Naive thymus-derived CD4-positive, alpha-beta T cell (primary cell): ENCODE measurements at places on chromosomes 16 and 17. TPM values are rescaled to one million over a fixed set of nuclear protein-coding genes. Genes with fewer than 3 reads are reported as not detected.

The C17orf50 gene
- total RNA-seq: not detected

The SNX11 gene
- total RNA-seq: 19.8 TPM

The ACSM5 gene
- not detected for total RNA-seq

The ACSM3 gene
- 2.4 and 3.0 TPM in 2 replicates for total RNA-seq

The MT1F gene
- total RNA-seq: 8.9 TPM

The CES3 gene
- 11.5 and 13.0 TPM in 2 replicates for total RNA-seq

The ZG16 gene
- total RNA-seq: not detected in 2 replicates

The ZNF689 gene
- 13.2 TPM for total RNA-seq

The DLG4 gene
- total RNA-seq: 25.4 TPM

The KCNH6 gene
- not detected for total RNA-seq

The GGT6 gene
- not detected in 2 replicates for total RNA-seq

The DUXB gene
- not detected for total RNA-seq

The SCGB1C2 gene
- not detected for total RNA-seq

The RNF222 gene
- total RNA-seq: 0.14 TPM

The HS3ST3A1 gene
- 4.2 TPM for total RNA-seq

The ITGB3 gene
- 6.4 TPM for total RNA-seq

The KRTAP9-2 gene
- total RNA-seq: not detected in 2 replicates

The SDK2 gene
- 6.1 TPM for total RNA-seq

The ZNF624 gene
- total RNA-seq: 9.9 TPM

The KCNJ2 gene
- 1.5 TPM for total RNA-seq

The INCA1 gene
- total RNA-seq: not detected

The USP6 gene
- 0.19 TPM for total RNA-seq

The SMTNL2 gene
- not detected for total RNA-seq

The PRSS53 gene
- 7.1 TPM for total RNA-seq

The CCR7 gene
- 153 TPM for total RNA-seq

The TNFSF13 gene
- total RNA-seq: 2.0 TPM

The CPPED1 gene
- 3.8 TPM for total RNA-seq

The BRICD5 gene
- 33.7 TPM for total RNA-seq

The TOX3 gene
- total RNA-seq: not detected

The CD300E gene
- total RNA-seq: not detected in 2 replicates

The KCNJ18 gene
- not detected in 2 replicates for total RNA-seq

The BPTF gene
- 219 TPM for total RNA-seq

The RNU2-1 gene
- total RNA-seq: 4,171 TPM

The TBC1D28 gene
- not detected for total RNA-seq

The CTRB2 gene
- total RNA-seq: not detected in 2 replicates

The KANSL1 gene
- total RNA-seq: 121 and 124 TPM in 2 replicates

The CYGB gene
- total RNA-seq: not detected

The ZNF23 gene
- 8.8 TPM for total RNA-seq
